ENCODE measurements at places on chromosomes 5 and 9. TPM values are rescaled to one million over a fixed set of nuclear protein-coding genes. Genes with fewer than 3 reads are reported as not detected.

Gene REEP2
- total RNA-seq: 1.1 TPM

Gene CXCL14
- 0.18 TPM for total RNA-seq

Gene AQP7
- 0.09 TPM for total RNA-seq

Gene FOXD4L6
- not detected for total RNA-seq

Gene RNF183
- total RNA-seq: not detected

Gene IL13
- not detected for total RNA-seq

Gene WDR41
- 380 TPM for total RNA-seq

Gene RETREG1
- 0.99 TPM for total RNA-seq

Measured in fibroblast of the aortic adventitia (primary cell).